ENCODE measurements at places on chromosomes 16 and 17.

GRCh38 chr16:17409894-17410293 lies 60.9 kb downstream of the XYLT1 start:
- no peak for DNase-seq

GRCh38 chr16:65775829-65776228 lies 590.7 kb upstream of the CDH5 start:
- DNase-seq = no peak

- DNase-seq = no peak
These were observed 74.0 kb upstream of the GSE1 start for GRCh38 chr16:85539084-85539483.

DNA sequence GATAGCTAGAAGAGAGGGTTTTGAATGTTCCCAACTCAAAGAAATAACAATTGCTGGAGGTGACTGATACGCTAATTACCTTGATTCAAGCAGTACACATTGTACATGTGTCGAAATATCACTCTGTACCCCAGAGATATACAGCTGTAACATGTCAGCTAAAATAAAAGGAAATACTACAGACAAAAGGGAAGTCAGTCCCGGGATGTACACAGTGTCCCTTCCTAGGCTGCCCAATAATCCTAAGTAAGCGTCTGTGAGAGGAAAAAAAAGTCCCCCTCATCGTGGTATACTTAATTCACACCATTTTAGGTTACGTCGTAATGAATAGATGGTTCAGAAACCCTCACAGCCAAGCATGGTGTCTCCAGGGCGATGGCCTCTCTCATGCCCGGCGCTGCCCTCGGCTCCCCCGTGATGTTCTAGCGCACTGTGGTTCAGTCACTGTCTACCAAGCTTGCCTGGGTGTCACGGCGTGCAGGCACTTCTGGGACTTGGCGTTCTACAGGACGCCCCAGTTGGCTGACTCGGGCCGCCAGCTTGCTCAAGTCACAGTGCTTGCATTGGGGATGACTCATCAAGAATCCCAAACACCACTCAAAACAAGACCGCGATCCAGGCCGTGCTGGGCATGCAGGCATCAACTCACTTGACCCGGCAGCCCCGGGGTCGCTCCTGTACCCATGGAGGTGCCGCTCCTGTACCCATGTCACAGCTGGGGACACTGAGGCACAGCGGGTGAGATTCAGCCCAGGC lies 27.6 kb downstream of the CCDC40 start:
- no peak for DNase-seq

GRCh38 chr16:56263711-56264608 lies 72.7 kb downstream of the GNAO1 start:
- DNase-seq = no peak
